SIG-M5 (cell line): ENCODE measurements at places on chromosomes 1 and 21.

- no peak for DNase-seq
Measured at GRCh38 chr1:13699936-13700520, at the start of gene PRDM2. Gene PRDM2 (plus strand): TSS chr1:13700188. CDS start chr1:13715606, 15,418 bp downstream.

DNA sequence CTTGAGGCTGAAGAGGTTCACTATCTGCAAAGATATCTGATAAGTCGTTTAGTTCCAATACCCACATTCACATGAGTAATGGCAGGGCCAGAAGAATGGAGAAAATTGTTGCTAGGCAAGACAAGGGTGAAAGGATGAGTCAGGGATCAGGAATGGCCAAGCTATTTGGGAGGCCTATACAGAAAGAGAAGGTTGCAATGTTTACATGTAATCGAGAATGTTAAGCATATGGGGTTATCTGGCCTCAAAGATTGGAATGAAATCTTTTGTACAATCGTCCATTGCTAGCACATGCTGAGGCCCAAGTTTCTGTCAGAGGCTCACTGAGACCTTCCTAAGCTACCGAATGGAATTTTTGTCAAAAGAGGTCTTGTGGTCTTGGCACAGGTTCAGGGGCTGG, 299.9 kb upstream of the PLD5 start:
- no peak for DNase-seq

DNA sequence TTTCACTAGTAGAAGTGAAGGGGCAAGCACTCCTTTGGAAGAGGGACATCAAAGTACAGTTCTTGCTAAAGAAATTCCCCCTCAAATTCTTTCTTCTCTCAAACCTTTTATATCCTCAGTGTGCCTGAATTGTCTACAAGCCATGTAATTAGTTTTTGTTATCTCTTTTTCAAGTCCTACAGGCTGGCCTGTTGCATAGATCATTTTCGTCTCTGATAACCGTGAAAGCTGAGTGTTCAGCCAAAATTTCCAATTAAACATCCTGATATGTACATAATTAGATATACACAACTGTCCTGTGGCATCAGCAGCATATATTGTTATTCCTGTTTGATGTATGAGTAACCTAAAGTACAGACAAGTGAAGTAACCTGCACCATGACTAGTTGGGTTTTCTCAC, 375.5 kb upstream of the ST6GALNAC5 start:
- DNase-seq = no peak

- DNase-seq = no peak
Measured at GRCh38 chr1:182381962-182382819, 9.4 kb downstream of the GLUL start.

DNA sequence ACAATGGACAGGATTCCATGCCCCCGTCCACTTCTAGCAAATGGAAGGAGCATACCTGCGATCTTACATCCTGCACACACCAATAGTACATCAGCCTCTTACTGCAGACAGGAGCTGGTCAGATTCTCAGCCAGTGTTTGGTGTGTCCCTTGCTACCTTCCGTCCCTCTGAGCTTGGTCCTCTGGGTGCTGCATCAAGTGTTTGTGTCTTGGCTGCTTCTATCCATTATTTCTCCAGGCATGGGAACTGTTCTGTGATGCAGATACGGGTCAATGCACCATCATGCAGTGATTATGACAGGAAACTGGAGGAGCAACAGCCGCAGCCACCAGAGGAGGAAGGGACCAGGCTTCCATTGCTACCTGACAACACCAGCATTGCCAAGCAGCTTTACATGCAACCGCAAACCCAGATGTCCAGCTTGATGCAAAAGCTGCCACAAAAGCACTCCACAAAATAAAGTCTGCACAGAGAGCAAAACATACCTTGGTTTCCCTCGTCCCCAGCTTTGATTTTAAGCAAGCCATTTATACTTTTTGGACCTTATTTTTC, 21.9 kb upstream of the OVAAL start:
- DNase-seq = no peak

DNA sequence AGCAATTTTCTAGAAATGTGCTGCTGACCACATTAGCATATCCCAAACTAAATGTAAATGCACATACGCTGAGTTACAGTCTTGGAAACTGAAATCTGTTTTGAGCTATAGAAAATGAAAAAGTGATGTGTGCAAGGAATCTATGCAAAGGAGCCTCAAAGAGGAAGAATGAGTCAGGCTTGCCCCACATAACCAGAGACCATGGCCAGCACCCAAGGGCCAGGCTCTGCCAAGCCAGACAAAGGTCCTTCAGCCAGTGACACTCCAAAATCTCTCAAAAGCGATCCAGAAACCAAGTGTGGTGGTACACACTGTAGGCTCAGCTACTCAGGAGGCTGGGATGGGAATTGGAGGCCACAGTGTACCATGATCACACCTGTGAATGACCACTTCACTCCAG, 195.2 kb downstream of the TOMM20 start:
- peak; percentile 28 for DNase-seq

DNA sequence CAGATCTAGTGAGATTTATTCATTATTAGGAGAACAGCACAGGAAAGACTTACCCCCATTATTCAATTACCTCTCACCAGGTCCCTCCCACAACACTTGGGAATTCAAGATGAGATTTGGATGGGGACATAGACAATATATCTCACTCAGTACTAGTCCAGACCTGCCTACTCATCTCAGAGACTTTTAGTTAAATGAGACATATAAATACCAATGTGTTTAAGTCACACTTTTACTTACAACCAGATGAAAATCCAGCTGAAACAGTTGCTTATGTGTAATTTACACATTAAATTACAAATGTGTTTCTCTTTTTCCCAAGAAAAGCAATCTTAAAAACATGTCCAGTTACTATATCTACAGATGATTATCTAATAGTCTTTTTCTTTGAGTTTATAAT, 1145.6 kb downstream of the KCNT2 start:
- DNase-seq = no peak

- no peak for DNase-seq
Measured at GRCh38 chr1:29821605-29822004, 585.3 kb downstream of the PTPRU start.

- no peak for DNase-seq
Measured at GRCh38 chr1:170863621-170864020, 71.7 kb upstream of the MROH9 start.

DNA sequence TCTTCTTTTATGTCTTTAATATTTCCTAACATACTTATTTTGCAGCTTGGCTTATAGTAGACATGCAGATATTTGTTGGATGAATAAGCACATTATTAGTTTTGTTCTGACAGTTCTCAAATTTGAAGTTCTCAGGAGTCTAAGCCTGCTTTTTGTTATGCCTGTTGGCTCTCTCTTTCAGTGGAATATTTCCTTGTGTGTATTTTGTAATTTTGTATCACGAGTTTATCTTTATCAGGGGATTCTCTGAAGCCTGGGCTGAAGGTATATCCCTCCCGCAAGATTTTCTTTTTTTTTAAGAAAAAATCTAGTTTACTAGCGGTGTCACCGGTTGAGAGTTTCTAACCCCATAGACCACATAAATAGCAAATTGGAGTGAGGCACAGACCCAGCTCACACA, 105.9 kb downstream of the RGL1 start:
- DNase-seq = no peak

- DNase-seq = no peak
Measured at GRCh38 chr1:42282024-42282579, 52.9 kb downstream of the FOXJ3 start.

- DNase-seq = no peak
Measured at GRCh38 chr1:86502721-86503405, 34.1 kb downstream of the CLCA1 start.

- no peak for DNase-seq
Measured at GRCh38 chr1:245609354-245610150, 454.8 kb downstream of the KIF26B start.

- DNase-seq = no peak
Measured at GRCh38 chr1:41954533-41954944, 35.8 kb upstream of the HIVEP3 start.

GRCh38 chr1:233647073-233647472, 33.2 kb downstream of the KCNK1 start:
- no peak for DNase-seq

DNA sequence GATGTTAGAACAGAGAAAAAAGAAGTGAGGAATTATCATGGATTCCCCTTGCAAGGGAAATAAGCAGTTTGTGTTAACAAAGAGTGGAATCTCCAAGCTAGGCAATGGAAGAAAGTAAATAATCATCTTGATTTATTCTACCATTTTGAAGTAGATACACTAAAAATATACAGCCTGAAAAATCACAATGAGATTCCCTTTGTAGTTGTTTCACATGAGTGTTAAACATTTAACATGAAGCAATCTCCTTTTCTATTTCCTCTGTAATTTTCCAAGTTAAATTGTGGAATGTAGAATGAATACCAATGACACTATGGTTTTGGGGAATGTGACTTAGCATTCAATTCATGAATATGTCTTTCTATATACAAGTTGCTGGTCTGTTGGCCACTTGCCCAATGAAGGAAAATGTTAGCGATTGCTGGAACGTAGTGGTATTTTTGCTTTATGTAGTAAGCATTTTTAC, 5.7 kb downstream of the TGFB2 start:
- DNase-seq = no peak

DNA sequence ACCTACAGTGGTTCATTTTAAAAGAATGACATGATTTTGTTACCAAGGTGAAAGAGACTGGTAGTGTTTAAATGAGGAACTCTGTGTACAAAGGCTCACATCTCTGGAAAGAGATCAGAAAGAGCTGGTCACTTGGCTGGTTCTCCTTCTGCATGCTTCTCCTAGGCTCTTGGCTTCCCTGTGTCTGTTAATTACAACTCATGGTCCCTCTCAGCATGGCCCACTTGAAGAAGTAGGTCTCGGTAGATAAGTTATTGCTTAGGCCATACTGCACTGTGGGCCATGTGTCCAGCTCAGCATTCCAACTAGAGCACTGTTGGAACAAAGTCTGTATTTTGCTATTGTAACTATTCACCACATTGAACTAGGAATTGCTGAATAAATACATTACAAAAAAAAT, 91.1 kb downstream of the KIAA0319L start:
- DNase-seq = no peak

DNA sequence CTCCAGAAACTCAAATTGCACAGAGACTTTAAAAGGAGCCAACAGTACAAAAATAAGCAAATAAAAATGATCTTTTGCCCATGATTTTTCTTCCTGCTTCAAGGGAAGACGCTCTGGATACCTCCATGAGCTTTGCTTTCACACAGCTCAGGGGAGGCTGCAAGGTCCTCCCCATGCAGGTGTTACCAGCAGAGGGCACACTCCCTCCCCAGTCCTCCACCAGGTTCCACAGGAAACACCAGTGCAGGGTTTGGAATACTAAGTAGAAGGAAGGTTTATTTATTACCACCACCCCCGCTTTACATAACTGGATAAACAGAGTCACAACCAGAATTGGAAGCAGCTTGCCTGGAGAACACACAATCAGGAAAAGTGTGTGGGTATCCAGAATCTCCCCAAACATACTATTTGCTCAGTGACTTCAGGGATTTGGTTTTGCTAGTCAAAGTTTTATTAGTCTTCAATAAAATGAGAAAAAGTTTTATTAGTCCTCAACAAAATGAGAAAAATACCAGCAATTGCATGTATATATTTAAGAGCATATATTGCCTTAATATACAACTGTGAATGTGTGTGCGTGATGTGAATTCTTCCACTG, 37.3 kb downstream of the HSD3B1 start:
- no peak for DNase-seq

GRCh38 chr1:17551755-17552234, 12.3 kb downstream of the ARHGEF10L start:
- no peak for DNase-seq

- DNase-seq = no peak
Measured at GRCh38 chr1:116724765-116725375, 29.4 kb upstream of the CD2 start.

GRCh38 chr1:223207293-223208066, 64.4 kb upstream of the TLR5 start:
- DNase-seq = no peak

DNA sequence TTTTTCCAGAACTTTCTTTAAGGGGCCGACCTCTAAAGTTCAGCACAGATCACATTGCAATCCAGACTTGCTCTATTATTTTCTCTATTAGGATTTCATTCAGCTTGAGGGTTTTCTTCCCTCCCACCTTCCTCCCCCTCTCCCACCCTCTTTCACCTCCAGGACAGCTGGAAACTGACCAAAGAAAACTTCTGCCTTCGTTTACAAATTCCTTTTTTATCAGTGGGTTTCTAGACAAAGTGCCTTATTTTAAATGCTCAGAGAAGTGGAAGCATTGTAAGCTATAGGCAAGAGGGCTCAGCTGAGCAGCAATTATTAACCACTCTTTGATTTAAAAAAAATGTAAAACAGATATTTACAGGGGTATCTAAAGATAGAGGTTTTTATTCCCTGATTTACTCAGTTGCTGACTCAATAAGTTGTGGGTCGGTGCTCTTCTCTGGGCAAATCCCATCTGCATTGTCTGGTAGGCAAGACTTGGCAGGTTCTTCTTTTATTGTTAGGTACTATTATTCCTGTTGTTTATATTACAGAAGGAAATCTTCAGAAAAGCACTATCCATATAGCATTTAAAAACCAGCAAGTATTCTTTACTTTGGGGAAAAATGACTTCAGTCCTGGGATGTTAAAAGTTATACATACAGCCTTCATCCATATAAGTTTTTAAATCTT, 277.0 kb upstream of the C1orf105 start:
- no peak for DNase-seq

DNA sequence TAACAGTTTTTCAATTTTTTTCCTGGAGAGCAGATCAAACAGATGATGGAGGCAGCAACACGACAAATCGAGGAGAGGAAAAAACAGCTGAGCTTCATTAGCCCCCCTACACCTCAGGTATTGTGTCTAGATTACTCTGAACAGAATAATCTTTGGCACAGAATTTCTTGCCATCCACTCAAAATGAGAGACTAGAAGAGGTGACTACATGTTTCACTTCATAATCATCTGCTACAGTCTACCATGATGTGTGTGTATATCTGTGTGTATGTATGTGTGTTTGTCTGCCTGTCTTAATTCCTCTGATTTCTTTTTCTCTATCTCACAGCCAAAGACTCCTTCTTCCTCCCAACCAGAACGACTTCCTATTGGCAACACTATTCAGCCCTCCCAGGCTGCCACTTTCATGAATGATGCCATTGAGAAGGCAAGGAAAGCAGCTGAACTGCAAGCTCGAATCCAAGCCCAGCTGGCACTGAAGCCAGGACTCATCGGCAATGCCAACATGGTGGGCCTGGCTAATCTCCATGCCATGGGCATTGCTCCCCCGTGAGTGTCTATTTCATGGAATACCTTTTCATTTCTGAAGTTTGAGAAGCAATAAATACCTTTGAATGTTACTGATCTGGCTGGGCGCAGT, 11.4 kb downstream of the PRPF3 start:
- no peak for DNase-seq

DNA sequence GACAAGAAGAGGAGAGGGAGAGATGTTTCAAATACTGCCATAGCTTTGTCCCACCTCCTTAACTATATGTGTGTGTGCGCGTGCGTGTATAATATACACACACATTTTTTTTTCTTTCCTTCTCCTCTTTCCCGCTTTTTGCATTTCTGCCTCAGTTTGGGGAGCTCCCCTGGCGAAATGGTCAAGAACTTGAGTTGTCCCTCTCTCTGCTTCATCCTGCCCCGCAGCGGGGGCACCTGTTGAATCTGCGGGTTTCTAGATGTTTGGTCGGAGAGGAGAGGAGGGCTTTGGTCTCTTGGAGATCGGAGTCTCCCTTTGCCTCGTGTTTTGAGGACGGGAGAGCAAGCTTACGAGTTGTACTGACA, 504 bp downstream of the SCCPDH start:
- DNase-seq = no peak
